CD4-positive, alpha-beta T cell treated with Interleukin-21 for 1 hour (primary cell): ENCODE measurements at places on chromosomes 1 and 21.
A peak's percentile ranks its signal among the peaks of the same experiment; 100 is the strongest.

- no peak for DNase-seq
Measured at GRCh38 chr1:30866594-30866993, 42.0 kb downstream of the SDC3 start.

DNA sequence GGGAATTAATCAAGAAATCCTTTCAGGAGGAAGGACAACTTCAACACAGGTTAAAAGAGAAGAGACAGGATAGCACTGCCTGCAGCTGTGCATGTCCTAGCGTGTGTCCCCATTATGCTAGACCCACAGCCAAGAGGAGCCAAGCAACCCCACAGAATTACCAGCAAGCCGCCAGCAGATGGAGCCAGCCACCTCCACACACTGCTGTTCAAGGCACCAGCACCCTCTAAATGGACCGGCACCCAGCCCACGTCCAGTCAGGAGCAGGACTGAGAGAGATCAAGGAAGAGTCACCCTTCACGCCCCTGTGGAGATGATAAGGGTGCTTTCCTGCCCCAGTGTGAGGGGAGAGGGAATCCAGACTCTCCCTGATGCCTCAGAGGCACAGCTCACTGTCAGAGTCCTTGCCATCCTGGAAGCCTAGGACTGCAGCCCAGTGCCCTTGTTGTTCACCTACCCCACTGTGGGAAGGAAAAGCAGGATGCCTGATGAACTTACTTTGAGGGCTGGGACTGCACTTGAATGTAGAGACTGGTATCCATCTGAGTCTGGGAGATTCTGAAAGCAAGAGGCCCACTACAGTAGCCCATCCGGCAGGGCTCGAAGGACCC lies 37.1 kb upstream of the CTTNBP2NL start:
- DNase-seq = peak; percentile 26

DNA sequence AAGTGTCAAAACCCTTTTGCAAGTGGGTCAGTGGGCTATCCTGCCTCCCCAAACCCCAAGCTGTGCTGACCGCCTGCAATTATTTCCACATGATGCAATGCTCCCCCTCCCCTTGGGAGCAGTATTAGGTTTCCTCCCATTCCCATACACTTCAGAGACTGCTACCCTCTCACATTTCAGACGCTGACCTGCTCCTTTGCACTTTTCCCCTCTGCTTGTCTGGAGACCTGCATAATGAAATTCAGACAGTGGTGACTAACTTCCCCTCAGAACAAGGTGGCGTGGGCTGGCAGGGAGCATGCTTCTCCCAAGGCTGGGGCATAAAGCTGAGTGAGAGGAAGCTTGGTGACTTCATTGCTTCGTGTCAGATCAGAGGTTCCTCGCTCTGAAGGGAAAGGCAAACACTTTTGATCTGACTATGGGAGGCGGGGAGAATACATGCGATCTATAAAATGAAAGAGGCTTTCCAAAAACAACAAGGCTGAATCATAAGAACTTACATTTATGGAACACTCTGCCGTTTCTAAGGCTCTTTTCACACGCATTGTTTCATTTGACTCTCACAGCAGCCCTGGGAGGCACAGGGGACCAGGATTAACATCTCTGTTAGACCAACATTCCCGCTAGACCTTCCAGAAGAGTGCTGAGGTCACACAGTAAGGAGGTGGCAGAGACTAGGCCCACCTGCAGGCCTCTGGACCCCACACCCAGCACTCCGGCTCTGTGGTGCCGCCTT lies 27.5 kb upstream of the ROR1 start:
- no peak for DNase-seq

DNA sequence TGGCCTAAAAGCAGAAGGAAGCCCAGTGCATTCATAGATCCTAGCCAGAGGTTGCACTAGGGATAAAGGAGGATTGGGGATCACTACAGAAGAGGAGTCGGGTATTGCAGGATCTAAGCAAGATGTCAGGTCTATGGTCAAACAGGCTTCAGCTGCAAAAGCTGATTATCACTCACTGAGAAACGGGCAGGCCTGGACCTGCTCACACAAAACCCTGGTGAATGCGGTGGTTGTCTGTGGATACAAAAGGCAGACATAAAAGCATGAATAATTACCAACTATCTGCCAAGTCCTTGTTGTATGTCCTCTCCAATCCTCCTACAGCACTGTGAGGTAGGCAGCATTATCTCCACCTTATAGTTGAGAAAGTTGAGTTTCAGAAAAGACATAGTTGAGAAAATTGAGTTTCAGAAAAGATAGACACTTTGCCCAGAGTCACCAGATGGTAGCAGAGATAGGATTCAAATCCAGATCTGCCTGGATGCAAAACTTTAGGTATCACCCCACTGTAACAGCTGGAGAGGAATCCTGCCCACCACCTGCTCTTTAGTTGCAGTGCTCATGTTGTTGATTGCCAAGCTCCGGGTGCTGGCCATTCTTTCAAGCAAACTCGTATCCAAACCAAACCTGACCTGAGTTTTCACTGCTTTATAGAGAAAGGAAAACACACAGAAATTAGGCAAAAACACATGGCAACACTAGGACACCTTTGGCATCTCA lies 49.6 kb upstream of the HOOK1 start:
- DNase-seq = no peak

- no peak for DNase-seq
Measured at GRCh38 chr1:14629363-14630014, 31.0 kb downstream of the KAZN start.

GRCh38 chr21:46637952-46638746 lies 2.7 kb downstream of the PRMT2 start:
- no peak for DNase-seq

DNA sequence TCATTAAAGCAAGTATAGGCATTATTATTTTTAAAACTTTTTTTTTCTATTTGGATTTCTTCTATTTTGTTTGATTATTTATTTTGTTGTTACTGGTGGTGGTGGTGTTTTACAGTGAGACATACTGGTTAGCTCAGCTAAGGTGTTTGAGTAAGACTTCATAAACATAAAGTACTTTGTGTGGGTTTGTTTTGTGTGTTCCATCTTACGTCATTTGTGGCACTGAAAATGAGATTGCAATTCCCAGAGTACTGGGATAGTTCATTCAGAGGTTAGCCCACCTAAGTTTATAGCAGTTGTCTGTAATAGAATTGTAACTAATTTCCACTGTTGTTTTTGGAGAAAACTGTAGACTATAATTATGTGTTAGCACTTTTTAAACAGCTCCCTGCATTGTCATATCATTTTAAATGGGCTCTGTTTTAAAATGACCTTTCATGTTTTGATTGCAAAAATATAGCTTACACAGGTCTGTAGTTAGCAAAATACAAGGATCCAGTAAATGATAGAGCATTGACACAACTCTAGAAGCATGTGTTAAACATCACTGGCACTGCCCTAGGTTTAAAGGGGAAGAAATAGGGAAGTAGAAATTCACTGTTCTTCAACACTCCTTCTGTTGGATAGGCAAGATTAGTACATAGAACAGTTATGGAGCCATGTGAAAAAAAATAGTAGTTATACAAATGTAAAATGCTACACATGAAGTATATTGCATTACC lies 171.7 kb downstream of the NFIA start:
- no peak for DNase-seq
